Body of pancreas (tissue), 4 donors: ENCODE measurements at places on chromosomes 1 and 21.

- peaks cover 4% of the 10 kb centered on the region for H3K27me3 ChIP-seq
- H3K27ac ChIP-seq, result no peak overlapping the region
- no peaks in the 10 kb centered on the region for H3K4me1 ChIP-seq
- no peaks in the 10 kb centered on the region for H3K36me3 ChIP-seq
- DNase-seq, result no peak
- no peak overlapping the region for H3K4me3 ChIP-seq
Observed at GRCh38 chr1:169595764-169596711, 9.8 kb upstream of the F5 start.

GRCh38 chr21:31042080-31042464, 3.8 kb upstream of the KRTAP19-8 start:
- no peak overlapping the region for H3K4me3 ChIP-seq
- no peak overlapping the region for H3K27ac ChIP-seq
- DNase-seq, result no peak
- no peaks in the 10 kb centered on the region for H3K36me3 ChIP-seq
- H3K27me3 ChIP-seq, result no peaks in the 10 kb centered on the region
- H3K4me1 ChIP-seq, result no peaks in the 10 kb centered on the region

GRCh38 chr21:18499761-18500376, 96.3 kb upstream of the TMPRSS15 start:
- H3K36me3 ChIP-seq, result no peaks in the 10 kb centered on the region
- H3K4me3 ChIP-seq, result no peak overlapping the region
- H3K27ac ChIP-seq, result no peak overlapping the region
- H3K4me1 ChIP-seq, result no peaks in the 10 kb centered on the region
- DNase-seq, result peak; percentile 46

DNA sequence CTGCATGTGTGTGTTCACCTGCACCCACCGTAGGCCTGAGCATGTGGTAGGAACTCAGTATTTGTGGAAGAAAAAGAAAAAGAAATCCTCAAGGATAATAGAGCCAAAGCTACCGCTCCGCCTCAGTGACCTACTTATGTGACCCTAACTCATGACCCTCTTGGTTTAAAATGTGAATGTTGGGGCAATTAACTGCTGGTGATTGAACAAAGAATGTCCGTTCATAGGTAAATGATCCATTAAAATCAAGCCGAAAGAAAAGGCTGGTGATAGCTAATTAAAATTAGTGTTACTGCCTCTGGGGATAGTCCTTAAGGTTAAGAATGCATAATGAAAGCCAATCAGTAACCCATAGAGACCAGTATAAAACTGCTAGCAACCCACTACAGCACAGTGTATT, 98.1 kb downstream of the PRDM2 start:
- H3K27ac ChIP-seq, result no peak overlapping the region
- H3K27me3 ChIP-seq, result no peaks in the 10 kb centered on the region
- DNase-seq, result no peak
- H3K36me3 ChIP-seq, result no peaks in the 10 kb centered on the region

- DNase-seq, result peak; percentile 79
- H3K36me3 ChIP-seq, result no peaks in the 10 kb centered on the region
- no peak overlapping the region for H3K27ac ChIP-seq
- no peak overlapping the region for H3K4me3 ChIP-seq
Observed at GRCh38 chr1:159936273-159936904, 9.0 kb downstream of the IGSF9 start.

DNA sequence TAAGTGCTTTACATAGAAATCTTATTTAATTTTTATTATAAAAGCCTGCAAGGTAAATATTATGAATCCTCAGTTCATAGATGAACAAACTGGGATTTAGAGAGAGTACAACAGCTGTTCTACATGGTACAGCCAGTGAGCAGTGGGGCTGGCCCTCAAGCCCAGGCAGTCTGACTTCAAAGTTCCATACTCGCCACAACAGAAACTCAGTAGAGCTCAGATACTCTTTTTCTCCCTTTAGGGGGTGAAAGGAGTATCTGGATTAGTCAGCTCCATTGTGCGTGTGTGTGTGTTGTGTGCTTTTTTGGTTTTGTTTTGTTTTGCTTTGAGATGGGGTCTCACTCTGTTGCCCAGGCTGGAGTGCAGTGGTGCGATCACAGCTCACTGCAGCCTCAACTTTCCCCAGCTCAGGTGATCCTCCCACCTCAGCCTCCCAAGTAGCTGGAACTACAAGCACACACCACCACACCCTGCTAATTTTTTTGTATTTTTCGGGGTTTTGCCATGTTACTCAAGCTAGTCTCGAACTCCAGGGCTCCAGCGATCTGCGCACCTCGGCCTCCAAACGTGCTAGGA, 378.5 kb downstream of the SMYD3 start:
- H3K36me3 ChIP-seq, result no peaks in the 10 kb centered on the region
- no peak overlapping the region for H3K4me3 ChIP-seq
- no peak overlapping the region for H3K27ac ChIP-seq

- no peaks in the 10 kb centered on the region for H3K36me3 ChIP-seq
- H3K4me1 ChIP-seq, result no peaks in the 10 kb centered on the region
- DNase-seq, result peak; percentile 20
- no peaks in the 10 kb centered on the region for H3K27me3 ChIP-seq
- no peak overlapping the region for H3K27ac ChIP-seq
Observed at GRCh38 chr1:186424539-186424938, 36.4 kb downstream of the PDC start.

DNA sequence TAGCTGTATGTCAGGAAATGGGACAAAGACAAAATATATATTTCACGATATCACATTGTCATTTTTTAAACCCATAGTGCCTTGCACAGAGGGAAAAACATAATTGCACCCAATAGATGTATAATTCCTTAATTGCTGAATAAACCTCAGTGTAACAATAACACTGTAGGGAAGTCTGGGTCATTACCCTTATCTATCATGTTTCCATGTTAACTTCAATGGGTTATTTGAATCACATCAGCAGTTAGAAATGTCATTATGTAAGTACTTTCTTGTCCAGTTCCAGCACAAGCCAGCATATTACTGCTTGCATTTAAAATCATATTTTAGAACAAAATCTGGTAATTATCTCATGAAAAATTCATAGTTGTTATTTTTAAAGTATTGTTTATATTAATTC, 222.7 kb downstream of the HMCN1 start:
- no peaks in the 10 kb centered on the region for H3K27me3 ChIP-seq
- H3K4me3 ChIP-seq, result no peak overlapping the region
- H3K36me3 ChIP-seq, result no peaks in the 10 kb centered on the region
- DNase-seq, result no peak
- H3K4me1 ChIP-seq, result no peaks in the 10 kb centered on the region
- H3K27ac ChIP-seq, result no peak overlapping the region

GRCh38 chr21:37063433-37063832, 9.4 kb downstream of the PIGP start:
- H3K4me3 ChIP-seq, result no peak overlapping the region
- H3K4me1 ChIP-seq, result no peaks in the 10 kb centered on the region
- no peak overlapping the region for H3K27ac ChIP-seq

DNA sequence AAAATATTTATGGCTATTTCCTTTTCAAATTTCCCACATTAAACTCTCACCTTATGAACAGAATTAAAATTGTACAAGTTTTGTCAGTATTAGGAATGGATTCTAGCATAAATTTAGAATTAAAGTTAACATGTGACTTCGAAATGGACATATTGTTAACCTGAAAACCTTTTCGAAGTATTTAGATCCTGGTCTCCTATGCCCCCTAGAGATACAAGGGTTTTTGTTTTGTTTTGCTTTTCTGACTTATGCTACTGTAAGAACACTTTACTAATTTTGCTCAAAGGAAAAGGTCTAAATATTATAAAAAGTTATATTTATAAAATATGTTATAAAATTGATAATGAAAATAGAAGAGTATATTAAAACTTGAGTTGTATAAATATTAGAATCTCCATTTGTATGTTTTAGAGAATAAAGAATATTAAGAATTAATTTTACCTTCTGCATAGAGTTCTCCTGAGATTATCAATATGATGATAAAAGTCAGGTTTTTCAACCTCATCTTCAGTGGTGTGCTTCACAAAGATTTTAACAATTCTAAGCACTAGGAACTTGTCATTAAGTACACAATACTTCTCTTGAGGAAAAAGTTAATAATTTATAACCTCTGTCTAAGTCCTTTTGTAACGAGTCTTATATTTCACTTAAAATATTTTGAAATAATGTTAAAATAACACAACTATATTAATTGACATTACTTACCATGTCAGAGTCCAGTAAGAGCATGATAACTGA, at the start of gene F13B:
F13B (minus strand) TSS at position 542 of the 738 bp plus-strand sequence; CDS start at position 505, 37 bp downstream.
- no peak within 1 kb of the TSS for H3K27ac ChIP-seq
- H3K27me3 ChIP-seq, result no peaks in the 10 kb centered on the region
- H3K36me3 ChIP-seq, result no peaks in the 10 kb centered on the region

DNA sequence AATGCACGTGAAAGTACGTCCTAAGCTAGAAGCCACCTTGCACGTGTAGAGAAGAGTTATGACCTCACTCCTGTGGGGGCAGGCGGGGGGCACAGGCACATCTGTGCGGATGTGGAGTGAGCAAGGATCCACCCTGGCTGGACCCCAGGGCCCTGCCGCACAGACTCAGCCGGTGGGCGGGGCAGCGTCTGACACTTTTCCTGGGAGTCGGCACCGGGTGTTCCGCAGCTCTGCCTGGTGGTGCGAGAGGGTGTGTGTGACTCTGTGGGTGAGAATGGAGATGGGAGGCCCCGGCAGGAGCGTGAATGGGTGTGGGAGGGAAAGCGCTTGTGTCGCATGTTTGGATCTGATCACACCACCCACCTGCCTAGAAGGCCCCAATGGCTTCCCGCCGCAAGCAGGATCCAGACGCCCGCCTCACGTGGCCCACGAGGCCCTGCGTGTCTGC, 29.5 kb downstream of the RAP1GAP start:
- no peak overlapping the region for H3K4me3 ChIP-seq
- H3K4me1 ChIP-seq, result peaks cover 75% of the 10 kb centered on the region
- H3K27ac ChIP-seq, result peak overlapping the region; percentile 99
- no peak for DNase-seq

DNA sequence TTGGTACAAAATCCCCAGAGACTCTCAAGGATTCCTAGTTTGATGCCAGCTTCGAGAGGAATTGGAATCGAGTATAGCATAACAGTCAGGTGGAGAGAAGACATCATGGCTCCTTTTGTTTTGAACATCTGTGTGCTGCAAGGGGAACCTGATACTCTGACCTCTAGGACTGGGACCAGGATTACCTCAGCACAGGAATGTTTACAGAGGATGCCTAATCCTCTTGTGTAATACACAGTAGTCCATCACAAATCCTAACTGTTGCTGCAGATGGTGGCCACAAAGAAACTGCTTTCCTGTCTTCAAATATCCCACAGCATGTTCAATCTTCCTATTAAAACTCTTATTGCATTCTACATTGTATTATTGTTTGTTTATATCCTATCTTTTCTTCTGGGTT, 111.8 kb upstream of the PRMT6 start:
- H3K36me3 ChIP-seq, result no peaks in the 10 kb centered on the region
- H3K4me3 ChIP-seq, result no peak overlapping the region
- no peaks in the 10 kb centered on the region for H3K27me3 ChIP-seq
- no peak for DNase-seq

DNA sequence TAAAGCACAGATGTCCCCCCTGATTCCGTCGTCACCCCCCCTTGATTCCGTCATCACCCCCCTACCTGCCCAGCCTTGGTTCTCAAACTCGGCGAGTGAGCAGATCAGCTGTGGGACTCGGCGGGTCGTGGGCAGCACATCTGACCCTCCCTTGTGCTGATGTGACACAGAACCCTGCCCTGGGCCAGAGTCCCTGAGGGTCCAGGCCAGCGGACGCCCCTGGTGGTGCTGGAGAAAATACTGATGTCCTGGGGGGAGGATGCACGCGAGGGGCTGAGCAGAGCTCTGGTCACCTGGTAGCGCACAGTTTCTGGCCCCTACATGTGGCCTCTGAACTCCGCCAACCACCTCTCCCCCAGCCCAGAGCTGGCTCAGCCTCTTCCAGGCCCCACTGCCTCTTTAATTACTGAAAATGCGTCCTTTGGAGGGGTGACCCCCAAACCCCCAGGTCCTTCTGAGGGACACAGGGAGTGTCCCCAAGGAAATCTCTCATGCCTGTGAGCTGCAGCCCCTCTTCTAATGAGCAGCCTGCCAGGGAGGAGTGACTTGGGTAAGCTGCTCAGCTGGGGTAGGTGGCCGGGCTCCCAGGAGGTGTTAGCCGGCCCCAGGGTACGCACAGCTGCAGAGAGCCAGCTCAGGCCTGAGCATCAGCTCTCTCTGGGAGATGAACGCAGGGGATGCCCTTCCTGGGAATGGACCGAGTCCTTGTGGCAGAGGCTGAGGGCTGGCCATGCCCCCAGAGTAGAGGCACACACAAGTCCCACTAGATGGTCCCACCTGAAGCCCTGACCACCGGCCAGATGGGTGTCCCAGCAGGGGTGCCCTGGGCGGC, 129.5 kb upstream of the ARHGEF16 start:
- H3K27ac ChIP-seq, result peak overlapping the region; percentile 63
- H3K4me1 ChIP-seq, result peaks cover 42% of the 10 kb centered on the region
- no peak overlapping the region for H3K4me3 ChIP-seq
- H3K27me3 ChIP-seq, result no peaks in the 10 kb centered on the region
- no peak for DNase-seq

DNA sequence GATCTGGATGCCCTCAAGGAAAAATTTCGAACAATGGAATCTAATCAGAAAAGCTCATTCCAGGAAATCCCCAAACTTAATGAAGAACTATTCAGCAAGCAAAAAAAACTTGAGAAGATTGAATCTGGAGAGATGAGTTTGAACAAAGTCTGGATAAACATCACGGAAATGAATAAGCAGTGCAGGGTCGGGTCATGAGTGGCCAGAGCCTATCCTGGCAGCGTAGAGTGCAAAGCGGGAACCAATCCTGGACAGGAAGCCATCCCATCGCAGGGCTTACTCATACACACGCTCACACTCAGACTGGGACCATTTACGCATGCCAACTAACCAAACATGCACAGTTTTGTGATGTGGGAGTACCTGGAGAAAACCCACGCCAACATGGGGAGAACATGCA, 43.1 kb downstream of the ZMYM1 start:
- no peak overlapping the region for H3K4me3 ChIP-seq
- no peaks in the 10 kb centered on the region for H3K36me3 ChIP-seq
- H3K27me3 ChIP-seq, result no peaks in the 10 kb centered on the region
- H3K27ac ChIP-seq, result no peak overlapping the region
- no peaks in the 10 kb centered on the region for H3K4me1 ChIP-seq

- no peak overlapping the region for H3K4me3 ChIP-seq
- H3K4me1 ChIP-seq, result no peaks in the 10 kb centered on the region
- H3K27me3 ChIP-seq, result no peaks in the 10 kb centered on the region
- H3K36me3 ChIP-seq, result peaks cover 22% of the 10 kb centered on the region
- no peak overlapping the region for H3K27ac ChIP-seq
Observed at GRCh38 chr1:220159041-220159440, 65.1 kb downstream of the IARS2 start.

DNA sequence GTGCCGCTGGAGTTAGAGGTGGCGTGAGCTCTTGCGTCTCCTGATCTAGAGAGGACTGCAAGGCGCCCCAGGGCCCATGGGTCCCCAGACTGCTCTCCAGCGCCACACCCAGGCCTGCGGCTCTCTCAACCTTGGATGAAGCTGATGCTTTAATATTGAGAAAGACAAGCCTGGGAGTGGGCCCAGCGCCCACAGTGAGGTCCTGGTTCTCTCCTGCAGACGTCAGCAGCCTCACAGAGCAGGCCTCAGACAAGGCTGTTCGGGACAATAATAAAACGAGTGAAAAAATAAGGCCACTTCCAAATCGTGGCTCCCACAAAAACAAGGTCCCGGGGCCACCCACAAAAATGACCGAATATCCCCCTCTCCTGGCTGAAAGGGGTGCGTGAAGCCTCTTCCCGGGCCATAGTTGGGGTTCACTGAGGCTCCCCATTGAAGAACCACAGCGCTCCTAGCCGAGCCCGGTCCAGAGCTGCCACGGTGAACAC, 6.0 kb upstream of the DNMT3L start:
- H3K4me3 ChIP-seq, result no peak overlapping the region
- H3K27ac ChIP-seq, result no peak overlapping the region
- peak; percentile 17 for DNase-seq
- no peaks in the 10 kb centered on the region for H3K27me3 ChIP-seq
- no peaks in the 10 kb centered on the region for H3K36me3 ChIP-seq
